Bronchial smooth muscle cell (primary cell): ENCODE measurements at places on chromosomes 1 and 21. TPM values are rescaled to one million over a fixed set of nuclear protein-coding genes. Genes with fewer than 3 reads are reported as not detected.

Gene A3GALT2
- total RNA-seq, result not detected in 2 replicates

Gene CHAF1B
- total RNA-seq, result 0.60 and 0.95 TPM in 2 replicates

Gene SLC22A15
- 2.7 and 3.0 TPM in 2 replicates for total RNA-seq

Gene CRB1
- total RNA-seq, result 0.26 and 0.47 TPM in 2 replicates

Gene RNF186
- total RNA-seq, result not detected in 2 replicates

Gene SELENBP1
- total RNA-seq, result 111 and 123 TPM in 2 replicates

Gene LCE1F
- total RNA-seq, result not detected in 2 replicates

Gene FAAH
- total RNA-seq, result 1.4 and 2.0 TPM in 2 replicates

Gene ROR1
- 5.2 and 6.9 TPM in 2 replicates for total RNA-seq

Gene TRNP1
- total RNA-seq, result 3.9 and 38.0 TPM in 2 replicates

Gene ATP1A1
- total RNA-seq, result 69.0 and 101 TPM in 2 replicates

Gene HTR6
- under 0.01 TPM in 1 of 2 replicates, not detected in the other for total RNA-seq

Gene UBL4B
- under 0.01 and 0.09 TPM in 2 replicates for total RNA-seq

Gene RCC1
- 24.3 and 36.9 TPM in 2 replicates for total RNA-seq

Gene MPL
- total RNA-seq, result not detected in 2 replicates

Gene KPNA6
- total RNA-seq, result 20.2 and 24.3 TPM in 2 replicates

Gene DISP3
- total RNA-seq, result not detected in 2 replicates

Gene MFAP2
- 16.1 and 22.1 TPM in 2 replicates for total RNA-seq

Gene DNAJB4
- 26.0 and 53.1 TPM in 2 replicates for total RNA-seq

Gene SPRR2E
- not detected in 2 replicates for total RNA-seq

Gene LMO4
- 52.2 and 93.5 TPM in 2 replicates for total RNA-seq

Gene BMP8B
- under 0.01 TPM in 1 of 2 replicates, not detected in the other for total RNA-seq

Gene HAX1
- 69.2 and 82.4 TPM in 2 replicates for total RNA-seq
